M059J (cell line): ENCODE measurements at places on chromosomes 11 and 22. TPM values are rescaled to one million over a fixed set of nuclear protein-coding genes. Genes with fewer than 3 reads are reported as not detected.

The CWF19L2 gene
- total RNA-seq, result 7.8 TPM in 2 replicates

DNA sequence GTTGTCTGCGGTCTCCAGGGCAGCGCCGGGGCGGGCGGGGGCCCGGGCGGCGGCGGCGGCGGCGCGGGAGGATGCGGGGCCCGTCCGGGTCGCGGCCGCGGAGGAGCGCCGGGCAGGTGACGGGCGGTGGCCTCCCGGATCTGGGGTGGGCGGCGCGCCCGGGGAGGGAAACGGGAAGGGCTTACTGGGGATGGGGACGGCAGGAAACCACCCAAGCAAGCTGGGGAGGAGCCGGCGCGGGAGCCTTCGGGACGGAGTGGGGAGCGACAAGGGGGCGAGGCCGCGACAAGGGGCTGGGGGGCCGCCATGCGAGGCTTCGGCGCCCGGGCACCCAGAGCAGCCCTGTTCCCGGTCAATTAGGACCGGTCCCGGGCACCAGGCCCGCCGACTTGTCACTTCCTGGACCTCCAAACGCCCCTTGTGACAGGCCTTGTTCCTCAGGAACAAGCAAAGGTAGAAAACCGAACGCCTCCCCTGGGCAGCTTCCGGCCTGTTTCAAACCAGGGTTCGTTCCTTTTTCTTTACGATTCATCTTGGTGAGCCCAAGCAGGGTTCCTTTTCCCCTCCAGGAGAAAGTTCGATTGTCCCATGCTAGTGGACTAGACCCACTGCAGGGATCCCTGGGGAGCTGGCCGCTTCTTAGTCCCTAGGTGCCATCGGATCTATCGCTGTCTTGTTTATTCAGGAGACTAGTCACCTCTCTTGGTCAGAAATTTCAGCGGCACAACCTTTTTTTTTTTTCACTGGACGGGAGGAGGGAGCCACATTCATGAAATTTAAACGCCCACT is 492 bp downstream of the JHY start:
- peak; percentile 83 for DNase-seq

- no peak for DNase-seq
These were observed 443.3 kb downstream of the BUD13 start for GRCh38 chr11:116329354-116330090.

The MUC2 gene
- total RNA-seq, result not detected in 2 replicates

The OR8G5 gene
- not detected in 2 replicates for total RNA-seq

The MFNG gene
- total RNA-seq, result 0.07 TPM in 1 of 2 replicates, not detected in the other

DNA sequence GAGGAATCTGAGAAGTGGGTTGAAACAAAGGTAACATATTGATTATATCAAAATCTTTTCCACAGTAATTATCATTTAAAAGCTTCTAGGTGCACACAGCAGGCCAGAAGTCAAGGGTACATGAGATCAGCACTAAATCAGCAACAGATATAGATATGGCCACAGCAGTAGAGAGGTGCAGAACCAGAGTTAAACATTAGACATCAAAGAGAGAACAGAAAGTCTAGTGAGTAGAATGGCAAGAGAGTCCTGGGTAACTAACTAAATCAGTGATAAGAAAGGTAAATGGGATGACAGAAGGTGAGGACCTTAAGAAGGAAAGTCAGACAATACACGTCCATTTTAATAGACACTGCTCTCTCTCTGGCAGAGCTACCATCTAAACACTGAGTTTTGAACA is 119.5 kb upstream of the GRIA4 start:
- DNase-seq, result no peak

DNA sequence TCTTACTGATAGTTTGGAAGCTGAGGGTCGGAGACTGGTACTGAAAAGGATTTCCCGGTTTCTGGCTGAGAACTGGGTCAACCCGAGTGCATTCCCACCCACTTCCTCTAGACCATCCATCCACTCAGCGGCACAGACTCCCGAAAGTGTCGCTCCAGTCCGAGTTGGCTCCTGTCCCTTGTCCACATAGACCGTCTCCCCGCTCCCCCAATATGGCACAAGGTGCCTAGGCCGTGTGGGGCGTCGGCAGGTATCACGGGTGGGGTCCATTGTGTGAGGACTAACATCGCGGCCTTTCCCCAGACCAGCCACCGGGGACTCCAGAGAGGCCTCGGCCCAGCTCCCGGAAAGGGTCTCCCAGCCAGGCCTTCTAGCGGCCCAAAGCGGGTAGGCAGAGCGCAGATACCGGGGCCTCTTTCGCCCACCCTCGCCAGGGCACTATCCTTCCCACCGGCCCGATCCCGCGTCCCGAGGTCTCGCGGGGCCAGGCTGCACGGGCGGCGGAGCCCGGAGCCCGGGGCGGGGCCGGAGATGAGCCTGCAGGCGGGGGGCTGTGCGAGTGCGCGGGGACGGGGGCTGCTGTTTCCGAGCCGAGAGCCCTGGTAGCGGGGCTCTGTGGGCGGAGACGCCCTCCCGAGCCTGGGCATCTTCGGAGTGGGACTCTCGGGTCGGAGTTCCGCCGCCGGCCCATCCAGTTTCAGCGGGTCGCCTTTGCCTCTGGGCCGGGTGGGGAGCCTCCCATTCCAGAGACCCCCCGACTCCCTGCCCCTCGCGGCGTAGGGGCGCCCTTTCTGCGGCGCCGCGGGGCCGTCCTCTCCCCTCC is 21.1 kb downstream of the SERPINH1 start:
- peak; percentile 60 for DNase-seq

The ZBTB16 gene
- total RNA-seq, result not detected in 2 replicates

DNA sequence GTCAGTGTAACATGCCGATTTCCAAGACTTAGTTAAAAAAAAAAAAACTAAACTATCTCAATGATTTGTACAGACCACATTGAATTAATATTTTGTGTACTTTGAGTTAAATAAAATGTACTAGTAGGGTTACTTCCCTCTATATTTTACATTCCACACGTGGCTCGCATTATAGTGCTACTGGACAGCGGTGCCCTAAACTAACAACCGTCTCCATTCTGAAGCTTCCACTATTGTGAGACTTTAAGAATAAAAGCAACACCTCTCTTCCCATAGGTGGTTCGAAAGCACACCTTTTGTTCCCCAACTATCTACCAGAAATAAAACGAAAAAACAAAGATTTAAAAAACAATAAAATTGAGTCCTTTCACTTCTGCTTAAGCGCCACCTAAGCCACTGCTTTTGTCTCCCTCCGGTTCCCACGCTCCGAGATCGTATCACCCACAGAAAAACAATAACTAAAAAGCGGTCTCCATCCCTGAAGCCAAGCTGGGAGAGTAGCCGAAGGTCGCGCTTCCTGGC is 380 bp upstream of the TTC17 start:
- peak; percentile 19 for DNase-seq

DNA sequence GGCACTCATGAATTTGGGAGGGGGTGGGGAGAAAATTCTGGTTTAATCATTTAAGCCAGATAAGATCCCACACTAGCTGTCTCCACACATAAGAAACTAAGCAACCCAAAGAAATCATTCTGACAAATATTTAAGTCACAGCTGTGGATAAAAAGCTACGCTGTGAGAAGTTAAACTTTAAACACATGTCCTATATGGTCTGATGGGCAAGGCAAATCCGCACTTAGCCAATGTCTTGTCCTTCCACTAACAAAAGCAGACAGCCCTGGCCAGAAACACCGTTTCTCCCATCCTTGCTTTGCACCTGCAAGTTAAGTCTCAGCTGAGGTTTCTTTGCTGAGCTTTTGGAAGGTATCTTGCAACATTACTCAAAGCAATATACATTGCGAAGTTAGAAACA is 68.0 kb downstream of the ETS1 start:
- no peak for DNase-seq

The STK33 gene
- total RNA-seq, result 5.7 and 14.3 TPM in 2 replicates

The SERPINH1 gene
- total RNA-seq, result 369 and 512 TPM in 2 replicates

DNA sequence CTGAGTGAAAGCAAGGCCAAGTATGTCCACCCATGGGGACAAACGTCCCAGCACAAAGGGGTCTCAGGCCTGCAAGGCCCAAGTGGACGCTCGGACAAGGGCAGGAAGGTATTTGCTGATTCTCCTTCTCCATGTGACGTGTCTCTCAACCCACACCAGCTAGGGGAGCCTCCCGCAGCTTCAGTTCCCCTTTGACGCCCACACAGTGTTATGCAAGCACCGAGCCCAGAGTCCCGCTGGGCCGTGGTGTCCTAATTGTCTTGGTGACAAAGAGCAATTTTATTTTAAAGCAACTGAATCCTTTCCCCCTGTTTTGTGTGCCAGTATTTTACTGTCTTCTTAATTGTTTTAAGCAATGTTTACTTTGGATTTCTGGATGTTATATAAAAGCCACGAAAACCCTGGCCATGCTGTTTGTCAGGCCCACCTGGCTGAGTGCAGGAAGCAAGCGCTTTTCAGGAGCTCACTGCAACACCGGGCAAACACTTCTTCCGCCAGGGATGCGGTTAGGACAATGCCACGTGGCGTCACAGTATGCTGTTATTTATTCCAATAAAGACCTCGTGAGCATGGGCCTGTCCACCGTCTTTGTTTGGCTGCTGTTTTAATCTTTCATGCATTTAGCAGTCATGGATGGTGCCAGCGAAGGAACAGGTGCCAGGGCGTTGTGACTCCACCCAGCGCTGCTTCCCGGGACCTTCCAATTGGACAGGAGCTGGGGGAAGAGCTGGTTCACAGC is 8.2 kb upstream of the PARVG start:
- DNase-seq, result no peak

The RRAS2 gene
- 127 and 143 TPM in 2 replicates for total RNA-seq

DNA sequence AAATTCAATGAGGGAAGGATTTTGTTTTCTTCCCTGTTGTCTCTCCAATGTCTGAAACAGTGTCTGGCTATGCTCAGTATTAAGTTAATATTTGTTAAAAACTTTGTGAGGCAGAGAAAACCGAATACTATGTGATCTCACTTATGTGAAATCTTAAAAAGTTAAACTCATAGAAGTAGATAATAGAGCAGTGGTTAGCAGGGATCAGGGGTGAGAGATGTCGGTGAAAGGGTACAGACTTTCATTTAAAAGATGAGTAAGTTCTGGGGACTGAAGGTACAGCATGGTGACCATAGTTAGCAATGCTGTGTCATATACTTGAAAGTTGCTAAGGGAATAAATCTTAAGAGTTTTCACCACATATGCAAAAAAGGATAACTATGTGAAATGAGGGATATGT is 244.6 kb downstream of the AASDHPPT start:
- no peak for DNase-seq

DNA sequence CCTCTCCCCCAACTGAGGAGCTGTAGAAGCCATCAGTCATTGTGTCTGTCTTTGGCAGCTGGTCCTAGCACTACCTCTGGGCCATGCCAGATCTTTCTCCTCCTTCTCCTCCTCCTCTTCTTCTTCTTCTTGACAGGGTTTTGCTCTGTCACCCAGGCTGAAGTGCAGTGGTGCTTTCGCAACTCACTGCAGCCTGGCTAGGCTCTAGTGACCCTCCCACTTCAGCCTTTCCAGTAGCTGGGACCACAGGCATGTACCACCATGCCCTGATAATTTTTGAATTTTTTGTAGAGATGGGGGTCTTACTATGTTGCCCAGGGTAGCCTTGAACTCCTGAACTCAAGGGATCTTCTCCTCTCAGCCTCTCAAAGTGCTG is 50.1 kb upstream of the SHANK2 start:
- DNase-seq, result no peak

- no peak for DNase-seq
These were observed 670 bp downstream of the NEFH start for GRCh38 chr22:29480512-29481264.

GRCh38 chr11:122246874-122247273 is 130.9 kb upstream of the BLID start:
- DNase-seq, result no peak

The SLC37A2 gene
- total RNA-seq, result 7.2 and 11.8 TPM in 2 replicates

The KRTAP5-11 gene
- not detected in 2 replicates for total RNA-seq

The HBE1 gene
- 2.2 and 7.0 TPM in 2 replicates for total RNA-seq

The SCARF2 gene
- total RNA-seq, result 10.3 and 24.3 TPM in 2 replicates

GRCh38 chr11:134037046-134037908 is 31.6 kb upstream of the JAM3 start:
- DNase-seq, result peak; percentile 44

DNA sequence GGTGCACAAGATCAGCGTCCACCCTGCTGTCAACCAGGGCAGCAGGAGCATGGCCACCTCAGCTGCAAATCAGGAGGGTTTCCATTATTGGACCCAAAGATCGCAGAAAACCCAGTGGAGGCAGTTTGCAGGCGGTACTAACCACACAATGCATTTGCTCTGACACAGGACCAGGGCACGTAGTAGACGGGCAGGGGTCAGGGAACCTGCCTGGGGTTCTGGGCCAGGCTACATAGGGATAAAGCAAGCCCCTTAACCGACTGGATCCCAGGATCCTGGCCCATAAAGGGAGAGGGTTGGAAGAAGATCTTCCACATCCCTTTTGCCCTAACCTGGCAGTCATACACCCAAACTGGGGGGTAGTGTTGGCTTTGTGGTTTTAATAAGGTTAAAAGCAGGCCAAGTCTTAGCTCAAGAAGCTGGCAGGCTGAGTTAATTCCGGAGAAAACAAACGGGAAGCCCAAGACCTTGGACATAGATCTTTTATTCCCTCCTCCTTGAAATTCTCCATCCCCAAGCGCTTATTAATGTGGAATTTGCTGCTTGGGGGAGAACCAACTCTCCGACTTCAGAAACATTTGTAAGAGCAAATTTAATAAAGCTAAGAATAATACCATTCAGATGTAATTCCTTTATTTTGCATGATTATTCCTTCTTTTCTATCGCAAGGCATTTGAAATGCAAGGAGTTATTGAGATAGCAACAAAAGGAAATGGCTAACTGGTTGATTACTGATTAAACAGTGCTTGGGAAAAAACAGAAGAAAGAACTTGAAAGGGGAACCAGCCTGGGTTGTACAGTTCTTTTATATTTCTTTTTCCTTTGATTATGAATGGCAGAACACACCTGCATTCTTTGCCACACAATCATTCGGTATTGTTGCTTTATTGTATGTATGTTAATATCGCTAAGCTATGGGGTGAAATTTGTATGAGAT is 6.3 kb upstream of the ARHGAP8 start:
- DNase-seq, result no peak

The TCN2 gene
- 5.8 and 6.2 TPM in 2 replicates for total RNA-seq

DNA sequence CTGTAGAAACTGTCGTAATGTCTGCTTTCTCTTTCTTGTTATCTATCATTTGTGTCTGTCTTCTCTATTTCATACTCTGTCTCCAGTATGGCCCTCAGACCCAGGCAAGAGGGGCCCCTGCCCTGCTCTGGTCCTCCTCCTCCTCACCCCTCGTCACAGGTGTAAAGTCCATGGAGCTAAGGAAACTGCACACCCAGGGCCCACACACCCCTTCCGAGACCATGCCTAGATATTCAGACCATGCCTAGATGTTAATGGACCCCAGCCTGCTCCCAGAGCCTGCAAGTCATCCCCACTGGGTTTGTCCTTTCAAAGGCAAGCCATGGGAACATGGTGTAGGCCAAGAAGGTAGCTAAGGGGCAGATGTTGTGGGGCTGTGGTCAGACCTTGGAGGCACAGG is 24.1 kb upstream of the ANO1 start:
- no peak for DNase-seq

- DNase-seq, result peak; percentile 88
These were observed 64.2 kb downstream of the CACNA1I start for GRCh38 chr22:39634530-39635405.

DNA sequence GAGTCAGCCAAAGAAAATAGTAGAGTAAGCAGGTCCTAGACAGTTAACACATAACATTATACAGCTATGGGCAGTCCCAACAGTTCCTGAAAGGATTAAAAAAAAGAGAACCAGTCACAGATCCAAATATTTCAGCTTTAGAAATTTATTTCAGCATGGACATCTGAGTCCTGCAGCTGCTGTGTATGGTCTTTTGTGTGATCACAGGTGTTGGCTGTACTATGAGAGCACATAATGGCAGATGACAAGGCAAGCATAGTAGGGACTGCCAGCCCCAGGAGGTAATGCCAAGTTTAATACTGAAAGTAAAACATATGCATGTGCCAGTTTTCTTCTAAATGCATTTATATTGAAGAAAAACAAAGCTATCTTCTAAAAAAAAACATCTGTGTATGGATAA is 158.1 kb downstream of the GRIA4 start:
- DNase-seq, result no peak
